Liver (tissue), 10 donors: ENCODE measurements at places on chromosomes 6 and 20.

- no peak for DNase-seq
Observed at GRCh38 chr6:75412969-75413662, 80.5 kb downstream of the FILIP1 start.

- no peak for DNase-seq
Observed at GRCh38 chr6:13730704-13731103, 19.1 kb upstream of the RANBP9 start.

GRCh38 chr6:118263921-118264486 is 284.1 kb upstream of the PLN start:
- no peak for DNase-seq

GRCh38 chr6:32184084-32184640 is at the start of gene AGER:
AGER (minus strand) TSS chr6:32184253; CDS start chr6:32184222, 31 bp downstream.
- DNase-seq: no peak

- DNase-seq: no peak
Observed at GRCh38 chr6:138529478-138529877, 30.2 kb upstream of the NHSL1 start.

GRCh38 chr20:39658662-39659409 is 696.7 kb downstream of the DHX35 start:
- DNase-seq: no peak

DNA sequence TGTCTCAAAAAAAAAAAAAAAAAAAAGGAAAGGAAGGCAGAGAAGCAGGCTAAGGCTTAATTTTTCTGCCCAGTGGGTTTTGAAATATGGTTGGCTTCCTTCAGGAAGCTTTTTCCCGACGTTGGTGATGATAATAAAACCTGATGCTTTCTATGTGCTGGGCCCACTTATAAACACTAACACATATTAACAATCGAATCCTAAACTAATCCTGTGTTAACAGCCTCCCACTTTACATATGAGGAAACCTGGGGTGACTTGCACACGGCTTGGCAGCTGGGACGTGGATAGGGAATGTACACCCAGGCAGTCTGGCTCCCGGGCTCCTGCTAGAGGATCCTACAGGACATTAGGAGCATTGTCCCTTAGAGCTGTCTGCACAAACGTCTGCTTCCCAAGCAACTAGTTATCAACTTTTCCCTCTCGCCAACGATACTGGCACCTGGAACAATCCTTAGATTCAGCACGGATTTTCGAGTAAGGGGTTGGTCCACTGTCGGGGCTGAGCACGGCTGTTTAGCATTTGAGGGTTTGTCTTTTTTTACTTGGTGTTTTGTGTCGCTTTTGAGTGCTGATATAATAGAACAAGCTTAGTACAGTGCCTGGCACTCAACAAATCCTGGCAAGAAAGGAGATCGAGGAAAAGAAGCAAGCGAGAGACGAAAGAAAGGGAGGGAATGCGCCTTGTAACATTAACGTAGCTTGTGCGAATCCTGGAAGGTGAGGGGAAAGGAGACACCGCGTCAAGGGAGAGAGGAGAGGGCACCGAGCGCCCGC is 622 bp upstream of the KIZ start:
- no peak for DNase-seq

DNA sequence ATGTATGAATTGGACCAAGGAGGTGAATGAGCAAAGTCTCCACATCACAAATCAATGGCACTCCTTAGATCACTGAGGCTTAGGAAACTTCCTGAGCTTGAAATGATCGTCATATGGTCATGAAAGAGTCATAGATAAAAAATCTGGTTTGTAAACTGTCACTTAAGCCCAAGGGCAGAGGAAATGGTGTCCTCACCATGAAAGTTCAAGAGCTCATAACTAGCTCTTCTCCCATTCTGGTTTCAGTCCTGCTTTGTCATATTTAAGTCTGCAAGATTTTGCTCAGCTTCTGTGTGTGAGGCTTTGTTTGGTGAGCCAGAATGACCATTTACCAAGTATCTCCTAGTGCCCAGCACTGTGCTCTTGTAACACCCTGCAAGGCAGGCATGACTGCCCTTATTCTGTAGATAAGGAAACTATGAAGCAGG is 60.5 kb downstream of the GJA10 start:
- DNase-seq: no peak

DNA sequence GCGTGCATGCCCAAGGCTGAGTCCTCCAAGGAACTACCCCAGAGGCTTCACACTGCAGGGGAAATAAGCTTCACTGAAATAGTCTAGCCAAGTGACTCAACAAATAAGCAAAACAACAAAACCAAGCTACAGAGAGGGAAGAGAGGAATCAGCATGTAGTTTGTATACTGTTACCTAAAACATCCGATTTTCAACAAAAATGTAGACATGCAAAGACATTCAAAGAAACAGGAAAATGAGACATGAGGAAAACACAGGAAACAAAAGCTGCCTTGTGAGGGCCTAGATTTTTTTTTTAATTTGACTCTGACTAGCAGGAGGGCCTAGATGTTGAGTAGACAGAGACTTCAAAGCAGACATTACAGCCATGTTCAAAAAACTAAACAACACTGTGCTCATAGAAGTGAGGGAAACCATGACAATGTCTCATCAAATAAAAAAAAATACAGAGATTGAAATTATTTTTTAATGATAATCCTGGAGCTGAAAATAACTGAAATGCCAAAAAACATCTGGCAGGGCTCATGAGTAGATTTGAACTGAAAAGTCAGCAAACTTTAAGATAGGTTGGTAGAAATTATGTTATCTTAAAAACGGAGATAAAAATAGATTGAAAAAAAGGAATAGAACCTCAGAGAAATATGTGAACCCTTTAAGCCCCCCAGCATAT is 16.4 kb upstream of the KIF25 start:
- no peak for DNase-seq

DNA sequence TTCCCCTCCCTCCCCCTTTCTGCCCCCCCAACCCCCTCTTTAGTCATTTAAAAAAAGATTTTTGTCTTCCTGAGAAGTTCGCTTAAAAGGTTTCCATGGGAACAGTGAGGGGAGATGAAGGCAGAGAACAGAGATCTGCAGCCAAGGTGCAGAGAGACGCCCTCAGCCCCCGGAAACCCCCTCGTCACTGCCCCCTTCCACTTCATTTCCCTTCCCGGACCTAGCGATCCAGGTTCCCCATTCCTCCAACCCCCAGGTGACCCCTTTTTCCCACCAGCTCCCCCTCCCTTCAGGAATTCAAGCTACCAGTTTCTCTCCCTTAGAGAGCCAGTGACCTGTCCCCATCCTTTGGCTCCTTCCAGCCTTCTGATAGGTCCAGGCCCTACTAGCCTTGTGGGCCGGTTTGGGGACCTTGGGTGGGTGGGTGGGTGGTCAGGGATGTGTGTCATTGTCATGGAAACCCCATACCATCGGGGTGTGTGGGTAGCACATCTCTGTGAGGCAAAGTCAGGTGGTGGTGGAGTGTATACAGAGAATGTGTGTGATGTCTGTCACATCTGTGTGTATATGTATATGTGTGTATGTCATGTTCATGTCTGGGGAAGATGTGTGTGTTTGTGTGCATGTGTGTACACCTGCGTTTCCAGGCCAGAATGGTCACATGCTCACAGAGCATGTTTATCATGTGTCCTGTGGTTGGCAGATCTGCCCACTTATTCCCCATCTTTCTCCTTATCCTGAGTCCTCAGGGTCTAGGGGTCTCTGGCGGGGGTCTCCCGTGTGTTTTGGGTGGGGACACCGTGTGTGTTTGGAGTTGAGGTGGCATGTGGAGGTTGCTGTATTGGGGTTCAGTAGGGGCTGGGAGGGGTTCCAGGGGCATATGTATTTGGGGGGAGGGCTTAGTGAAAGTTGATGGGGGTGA is 7.0 kb downstream of the SYNGAP1 start:
- no peak for DNase-seq
